HuH-7 (cell line): ENCODE measurements at places on chromosomes 1 and 21.
A peak's percentile ranks its signal among the peaks of the same experiment; 100 is the strongest.

- no peak for DNase-seq
Measured at GRCh38 chr1:203112475-203112874, 15.1 kb upstream of the ADORA1 start.

DNA sequence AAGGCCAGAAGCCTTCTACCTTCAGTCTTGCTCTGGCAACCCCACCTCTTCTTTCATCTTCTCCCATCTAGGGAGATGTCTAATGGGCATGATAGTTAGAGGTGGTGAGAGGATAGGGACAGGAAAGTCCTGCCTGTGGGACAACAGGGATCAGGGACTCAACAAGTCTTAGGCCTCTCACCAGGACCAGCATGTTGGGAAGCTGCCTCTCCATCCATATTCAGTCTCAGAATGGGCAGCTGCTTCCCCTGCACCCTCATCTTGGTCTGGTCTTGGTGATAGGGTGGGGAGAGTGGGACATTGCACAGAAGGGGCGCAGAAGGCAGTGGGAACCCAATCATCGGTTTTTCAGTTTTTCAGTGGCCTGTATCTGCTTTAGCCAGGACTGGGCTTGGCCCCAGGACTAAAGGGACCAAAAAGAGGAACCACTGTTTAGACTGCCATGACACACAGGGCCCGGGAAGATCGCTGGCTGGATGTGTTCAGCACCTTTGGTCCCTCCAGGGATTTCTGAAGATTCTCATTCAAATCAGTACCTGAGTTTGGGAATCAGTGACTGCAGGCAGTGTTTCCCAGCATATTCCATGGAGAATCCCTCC lies 12.7 kb downstream of the RHEX start:
- DNase-seq, result no peak

- no peak for DNase-seq
Measured at GRCh38 chr1:165381745-165382505, 25.4 kb upstream of the LMX1A start.

DNA sequence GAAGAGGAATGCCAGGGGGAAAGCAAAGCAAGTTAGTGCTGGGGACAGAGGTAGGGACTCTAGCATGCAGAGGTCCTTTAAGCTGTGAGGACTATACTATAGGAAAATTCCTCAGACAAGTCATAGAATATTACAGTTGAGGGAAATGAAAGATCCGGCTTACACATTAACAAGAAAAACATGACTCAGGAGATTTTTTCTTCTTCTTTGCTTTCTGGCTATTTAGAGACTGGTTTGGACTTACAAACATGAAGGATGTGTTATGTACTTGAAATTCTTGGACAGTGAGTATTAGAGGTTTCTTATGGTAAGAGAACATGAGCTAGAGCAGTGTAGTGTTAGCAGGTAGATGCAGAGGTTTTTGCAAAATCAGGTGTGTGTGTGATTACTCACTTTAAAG lies 24.9 kb downstream of the USP25 start:
- DNase-seq, result no peak

DNA sequence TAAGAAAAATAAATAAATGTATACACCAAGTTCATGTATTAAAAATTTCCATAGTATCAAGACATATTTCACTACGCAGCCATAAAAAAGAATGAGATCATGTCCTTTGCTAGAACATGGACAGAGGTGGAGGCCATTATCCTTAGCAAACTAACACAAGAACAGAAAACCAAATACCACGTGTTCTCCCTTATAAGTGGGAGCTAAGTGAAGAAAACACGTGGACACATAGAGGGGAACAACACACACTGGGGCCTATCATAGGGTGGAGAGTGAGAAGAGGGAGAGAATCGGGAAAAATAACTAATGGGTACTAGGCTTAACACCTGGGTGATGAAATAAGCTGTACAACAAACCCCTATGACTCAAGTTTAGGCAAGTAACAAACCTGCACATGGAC lies 552.4 kb upstream of the PBX1 start:
- no peak for DNase-seq

DNA sequence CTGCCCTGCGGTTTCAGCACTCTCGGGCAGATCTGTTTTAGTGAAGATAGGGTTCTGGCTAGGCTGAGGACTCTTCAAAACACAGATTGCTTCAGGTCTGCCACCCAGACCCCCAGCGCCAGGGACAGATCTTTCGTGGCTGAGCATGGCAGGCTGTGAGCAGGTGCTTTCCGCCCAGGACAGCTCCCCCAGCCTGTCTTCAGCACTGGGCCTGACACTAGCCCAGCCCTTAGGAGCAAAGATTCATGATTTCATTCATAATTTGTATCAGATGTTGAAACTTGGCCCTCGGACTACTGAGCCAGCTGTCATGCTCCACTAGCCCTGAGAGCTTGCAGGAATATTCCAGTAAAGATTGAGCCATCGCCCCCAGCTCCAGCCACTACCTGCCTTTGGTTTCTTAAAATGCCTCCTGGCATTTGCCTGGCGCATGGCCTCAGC lies 5.9 kb downstream of the ADPRS start:
- DNase-seq, result no peak

- DNase-seq, result no peak
Measured at GRCh38 chr1:235045034-235045690, 83.5 kb downstream of the TOMM20 start.

GRCh38 chr1:30815556-30815955 lies 58.0 kb upstream of the LAPTM5 start:
- DNase-seq, result no peak

DNA sequence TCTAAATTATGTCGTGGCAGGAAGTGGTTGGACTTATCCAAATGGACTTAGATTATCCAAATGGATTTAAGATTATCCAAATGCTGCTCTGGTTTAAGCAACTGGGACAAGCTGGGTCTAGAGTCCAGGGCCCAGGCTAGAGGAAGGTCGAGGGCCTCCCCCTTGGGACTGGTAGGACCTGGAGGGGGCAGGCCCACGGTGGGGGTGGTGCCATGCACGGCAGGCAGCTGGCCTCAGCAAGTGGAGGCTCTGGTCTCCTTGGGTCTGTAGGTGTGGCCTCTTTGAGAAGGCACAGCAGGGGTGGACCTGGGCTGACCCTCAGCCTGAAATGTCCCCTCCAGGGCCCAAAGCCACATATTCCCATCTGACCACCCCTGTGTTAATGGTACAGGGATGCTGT lies 29.8 kb downstream of the PADI6 start:
- no peak for DNase-seq

- DNase-seq, result peak; percentile 42
Measured at GRCh38 chr1:197868751-197869489, 33.5 kb upstream of the C1orf53 start.

DNA sequence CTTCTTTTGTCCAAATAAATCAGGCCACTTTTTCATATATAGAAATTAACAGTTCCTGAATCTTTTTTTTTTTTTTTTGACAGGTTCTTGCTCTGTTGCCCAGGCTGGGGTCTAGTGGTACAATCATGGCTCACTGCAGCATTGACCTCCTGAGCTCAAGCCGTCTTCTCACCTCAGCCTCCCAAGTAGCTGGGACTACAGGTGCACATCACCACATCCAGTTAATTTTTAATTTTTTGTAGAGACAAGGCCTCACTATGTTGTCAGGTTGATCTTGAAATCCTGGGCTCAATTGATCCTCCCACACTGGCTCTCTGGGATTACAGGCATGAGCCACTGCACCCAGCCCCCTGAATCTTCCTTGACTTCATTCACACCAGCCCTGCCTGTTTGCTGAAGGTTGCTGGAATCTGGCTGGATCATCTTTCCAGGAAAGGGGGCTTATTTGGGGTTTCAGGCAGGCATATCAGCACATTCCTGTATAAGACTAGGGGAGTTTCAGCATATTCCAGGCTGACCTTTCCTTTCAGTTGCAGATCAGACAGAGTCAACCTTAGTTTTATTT lies 78.2 kb upstream of the ARHGAP29 start:
- no peak for DNase-seq

GRCh38 chr1:171245458-171246064 lies 2.7 kb upstream of the FMO1 start:
- DNase-seq, result peak; percentile 46

DNA sequence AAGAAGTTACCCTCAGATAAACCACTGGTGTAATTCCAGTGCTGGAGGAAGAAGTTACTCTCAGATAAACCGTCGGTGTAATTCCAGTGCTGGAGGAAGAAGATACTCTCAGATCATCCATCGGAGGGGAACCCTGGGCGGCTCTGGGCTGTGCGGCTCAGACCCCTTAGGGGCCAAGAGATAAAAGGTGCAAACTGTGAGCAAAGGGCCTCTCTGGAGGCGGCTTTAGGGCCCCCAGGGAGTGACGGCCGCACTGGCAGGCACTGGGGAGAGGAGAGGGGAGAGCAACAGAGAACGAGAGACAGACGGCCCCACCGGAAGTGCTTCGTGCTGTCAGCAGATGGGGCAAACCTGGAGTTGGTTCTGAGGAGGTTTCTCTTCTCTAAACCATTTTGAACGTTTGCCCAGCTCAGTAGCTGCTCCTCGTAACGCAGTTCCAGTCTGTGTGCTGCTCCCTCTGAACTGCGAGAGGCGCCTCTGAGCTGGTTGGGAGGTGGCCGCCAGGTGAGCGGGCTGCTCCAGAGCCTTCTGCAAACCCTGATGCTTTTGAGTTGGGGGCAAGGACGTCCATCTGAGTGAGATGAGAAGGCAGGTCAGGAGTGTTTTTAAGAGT lies 62.6 kb upstream of the COL6A1 start:
- DNase-seq, result no peak

DNA sequence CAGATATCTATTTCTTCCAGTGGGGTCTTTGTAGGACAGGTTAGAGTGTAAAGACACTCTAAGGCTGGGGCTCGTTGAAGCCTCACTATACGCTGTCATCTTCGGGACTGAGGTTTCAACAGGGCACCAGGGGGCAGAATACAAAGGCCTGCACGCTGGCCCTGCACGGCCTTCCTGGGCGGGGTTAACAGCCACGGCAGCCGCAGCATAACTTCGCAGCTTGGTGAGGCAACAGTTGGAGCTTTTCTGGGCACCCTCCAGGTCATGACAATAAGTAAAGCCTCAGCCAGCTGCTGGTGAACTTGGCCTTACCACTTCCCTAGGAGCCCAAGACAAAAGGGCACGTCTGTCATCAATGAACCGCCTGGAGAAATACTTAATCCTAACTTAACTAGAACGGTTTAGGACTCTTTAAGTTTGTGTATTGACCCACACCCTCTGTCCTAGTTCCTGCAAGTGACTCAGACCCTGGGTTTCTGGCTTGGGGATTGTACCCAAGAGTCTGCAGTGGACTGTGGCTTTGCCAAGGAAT lies 2.3 kb upstream of the RUNX1 start:
- peak; percentile 67 for DNase-seq

GRCh38 chr1:200510228-200510623 lies 100.4 kb upstream of the ZNF281 start:
- peak; percentile 67 for DNase-seq

DNA sequence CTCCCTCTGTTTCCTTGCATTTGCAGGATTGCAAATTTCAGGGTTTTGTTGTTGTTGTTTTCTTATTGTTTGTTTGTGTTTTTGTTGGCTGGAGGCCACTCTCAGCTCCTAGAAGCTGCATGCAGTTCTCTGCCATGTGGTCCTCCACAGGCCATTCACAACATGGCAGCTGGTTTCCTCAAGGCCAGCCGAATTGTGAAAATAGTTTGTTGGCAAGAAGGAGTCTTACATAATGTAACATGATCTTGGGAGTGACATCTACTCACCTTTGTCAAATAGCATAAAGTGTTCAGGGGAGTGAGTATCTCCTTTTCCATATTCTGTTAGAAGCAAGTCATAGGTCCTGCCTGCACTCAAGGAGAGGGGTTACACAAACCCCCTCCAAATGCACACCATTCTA lies 10.6 kb upstream of the UAP1 start:
- no peak for DNase-seq

GRCh38 chr21:42191696-42192595 lies 27.0 kb upstream of the ABCG1 start:
- DNase-seq, result no peak

DNA sequence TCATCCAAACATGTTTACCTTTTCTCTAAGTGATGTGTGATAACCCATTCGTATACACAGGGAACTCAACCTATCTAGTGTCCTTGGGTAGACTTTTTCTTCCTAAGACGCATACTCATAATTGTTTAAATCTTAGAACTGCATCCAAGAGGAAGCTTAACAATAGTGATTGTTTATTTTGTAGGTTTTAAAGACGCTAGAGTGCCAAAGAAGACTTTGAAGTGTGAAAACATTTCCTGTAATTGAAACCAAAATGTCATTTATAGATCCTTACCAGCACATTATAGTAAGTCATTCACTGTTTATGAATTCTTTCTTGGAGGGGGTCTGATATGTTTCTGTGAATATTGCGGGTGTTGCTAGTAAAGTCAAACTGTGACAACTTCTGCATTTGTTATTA lies 25.4 kb downstream of the PLA2G4A start:
- no peak for DNase-seq

DNA sequence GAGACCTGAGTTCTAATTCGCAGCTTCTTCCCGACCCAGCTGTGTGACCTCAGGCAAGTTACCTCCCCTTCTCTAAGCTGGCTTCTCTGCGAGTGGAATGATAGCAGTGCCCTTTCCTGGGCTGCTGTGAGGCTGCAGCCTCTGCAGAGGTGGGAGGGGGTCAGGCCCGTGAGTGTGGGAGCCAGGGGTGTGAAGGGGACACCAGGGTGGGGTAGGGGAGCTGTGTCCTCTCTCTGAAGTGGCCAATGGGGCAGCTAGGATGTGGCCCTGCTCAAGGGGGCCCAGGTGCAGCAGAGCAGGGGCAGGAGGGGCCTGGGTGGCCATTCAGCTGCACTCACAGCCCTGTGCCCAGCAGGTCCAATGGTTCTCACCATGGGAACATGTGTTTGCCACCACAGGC lies 24.5 kb downstream of the DMRTB1 start:
- no peak for DNase-seq

DNA sequence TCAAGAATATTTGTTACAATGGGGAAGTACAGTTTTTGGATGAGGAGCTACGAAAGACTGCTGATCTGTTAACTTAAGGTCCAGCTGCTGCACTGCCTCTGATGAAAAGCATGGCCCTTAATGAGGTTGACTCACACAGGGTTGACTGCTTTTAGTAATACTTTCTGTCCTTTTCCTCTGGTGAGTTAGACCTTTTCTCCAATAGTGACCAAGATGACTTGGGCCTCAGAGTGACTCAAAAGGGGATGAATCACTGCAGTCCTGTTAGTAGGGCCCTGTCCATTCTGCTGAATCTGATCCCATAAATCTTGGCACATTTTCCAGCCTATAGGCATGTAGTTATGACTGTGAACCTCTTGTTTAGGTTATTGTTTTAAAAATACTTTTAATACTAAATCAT lies 2.7 kb downstream of the DISP1 start:
- DNase-seq, result no peak

DNA sequence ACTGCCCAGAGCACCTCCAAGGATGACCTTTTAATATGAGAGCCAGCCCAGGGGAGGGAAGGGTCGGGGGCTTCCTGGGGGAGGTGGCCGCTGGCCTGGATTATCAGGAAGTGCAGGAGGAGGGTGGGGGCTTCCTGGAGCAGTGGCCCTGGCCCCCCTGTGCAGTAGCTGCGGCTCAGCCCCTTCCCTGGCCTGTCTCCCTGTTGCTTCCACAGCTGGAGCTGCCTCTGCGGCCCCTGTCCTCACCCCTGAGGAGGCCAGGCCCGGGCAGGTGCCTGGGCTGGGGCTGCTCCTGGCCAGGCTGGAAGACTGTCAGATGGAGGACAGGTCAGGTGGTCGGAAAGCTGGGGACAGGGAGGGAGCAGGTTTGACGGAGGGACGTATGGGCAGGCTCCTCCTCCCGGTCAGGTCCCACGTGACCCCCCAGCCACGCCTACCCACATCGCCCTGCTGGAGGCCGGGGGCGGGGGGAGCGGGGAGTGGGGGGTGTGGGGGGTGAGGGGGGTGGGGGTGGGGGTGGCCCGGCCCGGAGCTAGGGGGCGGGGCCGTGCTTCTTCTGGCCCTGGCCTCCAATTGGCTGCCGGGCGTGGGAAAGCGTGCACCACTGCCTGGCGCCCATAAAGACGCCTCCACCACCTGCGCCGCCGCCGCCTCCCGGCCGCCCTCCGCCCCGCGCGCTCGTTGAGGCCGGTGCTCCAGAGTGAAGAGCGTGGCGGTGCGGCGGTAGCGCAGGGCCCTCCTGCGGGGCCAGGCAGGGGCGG lies 10.2 kb upstream of the TNFRSF14 start:
- DNase-seq, result peak; percentile 99
